Left renal cortex interstitium (tissue), 4 donors: ENCODE measurements at places on chromosomes 5 and 9.

GRCh38 chr5:87372705-87373104, 40.0 kb downstream of the CCNH start:
- DNase-seq: no peak

DNA sequence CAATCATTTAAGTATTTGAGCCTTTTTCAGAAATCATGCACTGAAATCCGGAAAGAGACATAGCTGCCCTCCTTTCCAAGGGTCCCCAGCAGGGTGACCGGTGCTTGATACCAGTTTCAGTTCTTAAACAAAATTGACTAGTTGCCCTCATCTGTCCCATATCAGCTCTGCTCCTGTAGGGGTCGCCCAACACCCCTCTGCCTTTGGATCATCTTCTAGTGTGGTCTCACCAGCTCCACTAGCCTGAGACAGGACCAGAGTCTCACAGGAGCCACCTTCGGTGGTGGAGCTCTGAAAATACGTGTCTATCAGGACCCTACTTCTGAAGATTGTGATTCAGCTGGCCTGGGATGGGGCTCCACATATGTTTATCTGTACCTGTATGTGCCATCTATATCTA, 428.2 kb downstream of the ENC1 start:
- DNase-seq: no peak

- DNase-seq: no peak
Observed at GRCh38 chr5:86894056-86894455, 276.3 kb downstream of the COX7C start.

- DNase-seq: no peak
Observed at GRCh38 chr5:174490728-174491127, 233.7 kb upstream of the MSX2 start.
